ENCODE measurements at places on chromosomes 12 and 14.

- ATAC-seq, result no peak
These were observed 22.6 kb upstream of the IRF2BPL start for GRCh38 chr14:77051116-77051515.

DNA sequence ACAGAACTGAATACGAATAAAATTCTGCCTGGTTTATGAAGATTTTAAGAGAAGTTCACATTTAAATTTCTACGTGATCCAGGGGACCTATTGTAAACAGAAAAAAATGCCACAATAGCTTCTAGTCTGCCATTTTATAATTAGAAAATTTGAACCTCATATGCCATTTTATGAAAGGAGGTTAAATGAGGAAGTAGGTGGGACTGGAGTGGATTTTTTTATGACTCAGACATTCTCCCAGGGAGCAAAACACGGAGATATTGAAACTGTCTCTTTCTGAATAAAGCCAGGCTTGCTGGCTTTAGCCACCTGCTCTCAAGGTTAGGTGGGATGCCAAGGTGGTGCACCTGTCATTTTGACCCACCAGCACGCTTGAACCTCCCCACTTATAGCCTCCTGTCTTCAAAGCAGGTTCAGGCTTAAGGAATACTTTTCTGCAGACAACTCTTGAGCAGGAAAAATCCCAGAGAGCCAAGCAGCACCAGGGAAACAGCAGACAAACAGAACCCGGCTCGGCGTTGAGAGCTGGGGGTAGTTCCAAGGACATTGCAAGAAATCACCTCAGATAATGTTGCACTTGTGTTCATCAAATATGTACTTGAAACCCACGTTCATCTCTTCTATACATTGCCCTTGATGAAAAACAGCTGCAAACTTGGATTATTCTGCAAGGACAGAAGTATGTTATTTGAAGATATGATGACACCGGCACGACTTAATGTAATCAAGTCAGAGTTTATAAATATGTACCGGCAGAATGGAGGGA is 203.7 kb downstream of the PPM1H start:
- ATAC-seq, result no peak

DNA sequence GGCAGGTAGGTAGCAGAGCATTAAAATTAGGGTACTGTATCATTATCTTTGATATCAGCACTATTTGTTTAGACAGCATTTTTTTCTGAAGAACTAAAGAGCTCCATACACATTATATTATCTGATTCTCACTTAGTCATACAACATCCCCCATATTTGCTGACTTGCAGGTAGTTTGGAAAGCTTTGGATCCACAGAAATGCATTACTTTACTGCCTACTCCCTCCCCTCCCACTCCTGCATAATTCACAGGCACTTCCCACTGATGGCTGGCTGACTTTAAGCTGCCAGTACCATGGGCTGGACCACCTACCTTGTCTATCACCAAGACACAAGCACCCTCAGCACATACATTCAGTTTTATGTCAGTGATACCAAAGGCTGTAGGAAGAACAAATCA is 110.4 kb downstream of the SLC8A3 start:
- no peak for ATAC-seq

- no peak for ATAC-seq
These were observed 218.1 kb downstream of the KSR2 start for GRCh38 chr12:117750657-117751056.

DNA sequence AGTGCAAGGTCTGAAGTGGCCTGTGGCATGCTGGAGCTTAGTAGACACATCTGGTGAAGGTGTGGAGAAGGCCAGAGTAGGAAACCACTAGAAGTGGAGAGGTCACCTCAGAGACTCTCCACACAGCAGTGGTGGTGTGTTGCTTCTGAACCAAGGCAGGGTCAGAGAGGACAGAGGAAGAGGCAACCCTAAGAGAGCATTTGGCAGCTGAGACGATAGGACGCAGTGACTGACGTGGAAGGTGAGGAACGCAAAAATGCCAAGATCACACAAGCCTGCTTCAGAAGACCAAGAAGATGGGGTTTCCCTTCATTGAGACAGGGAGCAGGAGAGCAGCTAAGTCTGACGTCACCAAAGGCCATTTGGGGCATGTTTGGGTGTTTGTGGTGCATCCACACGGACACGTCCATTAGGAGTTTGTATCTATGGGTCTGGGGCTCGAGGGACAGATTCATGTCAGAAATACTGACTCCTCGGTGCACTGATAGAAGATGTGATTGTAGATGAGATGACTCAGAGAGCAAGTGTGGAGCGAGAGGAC is 338.1 kb downstream of the CACNA1C start:
- ATAC-seq, result no peak

- no peak for ATAC-seq
These were observed 26.4 kb downstream of the KCNA5 start for GRCh38 chr12:5070090-5070489.

DNA sequence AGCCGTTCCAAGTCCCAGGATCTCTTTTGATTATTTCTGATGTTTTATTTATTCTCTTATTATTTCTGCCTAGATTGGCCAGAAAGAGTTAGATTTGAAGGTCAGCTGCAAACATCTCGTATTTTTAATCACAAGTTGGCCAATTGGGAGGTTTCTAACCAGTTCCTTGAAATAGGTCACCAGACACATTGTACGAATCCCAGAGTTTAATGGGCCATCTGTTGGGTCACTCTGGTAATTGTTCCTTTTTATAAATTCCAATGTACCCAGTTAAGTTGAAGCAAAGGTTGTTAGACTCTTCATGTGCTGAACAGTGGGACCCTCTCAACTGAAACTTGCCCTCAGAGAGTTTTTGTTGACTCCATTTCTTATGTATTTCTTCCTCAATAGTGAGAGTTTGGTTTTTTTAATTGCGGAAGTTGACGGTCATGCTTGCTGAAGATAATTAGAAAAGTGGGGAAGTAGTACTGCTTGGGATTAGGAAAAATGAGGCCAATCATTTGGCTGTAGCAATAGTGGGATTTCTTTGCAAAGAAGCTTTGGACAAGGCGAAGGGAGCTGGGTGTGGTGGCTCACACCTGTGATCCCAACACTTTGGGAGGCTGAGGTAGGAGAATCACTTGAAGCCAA is 382.7 kb upstream of the RGS6 start:
- no peak for ATAC-seq

DNA sequence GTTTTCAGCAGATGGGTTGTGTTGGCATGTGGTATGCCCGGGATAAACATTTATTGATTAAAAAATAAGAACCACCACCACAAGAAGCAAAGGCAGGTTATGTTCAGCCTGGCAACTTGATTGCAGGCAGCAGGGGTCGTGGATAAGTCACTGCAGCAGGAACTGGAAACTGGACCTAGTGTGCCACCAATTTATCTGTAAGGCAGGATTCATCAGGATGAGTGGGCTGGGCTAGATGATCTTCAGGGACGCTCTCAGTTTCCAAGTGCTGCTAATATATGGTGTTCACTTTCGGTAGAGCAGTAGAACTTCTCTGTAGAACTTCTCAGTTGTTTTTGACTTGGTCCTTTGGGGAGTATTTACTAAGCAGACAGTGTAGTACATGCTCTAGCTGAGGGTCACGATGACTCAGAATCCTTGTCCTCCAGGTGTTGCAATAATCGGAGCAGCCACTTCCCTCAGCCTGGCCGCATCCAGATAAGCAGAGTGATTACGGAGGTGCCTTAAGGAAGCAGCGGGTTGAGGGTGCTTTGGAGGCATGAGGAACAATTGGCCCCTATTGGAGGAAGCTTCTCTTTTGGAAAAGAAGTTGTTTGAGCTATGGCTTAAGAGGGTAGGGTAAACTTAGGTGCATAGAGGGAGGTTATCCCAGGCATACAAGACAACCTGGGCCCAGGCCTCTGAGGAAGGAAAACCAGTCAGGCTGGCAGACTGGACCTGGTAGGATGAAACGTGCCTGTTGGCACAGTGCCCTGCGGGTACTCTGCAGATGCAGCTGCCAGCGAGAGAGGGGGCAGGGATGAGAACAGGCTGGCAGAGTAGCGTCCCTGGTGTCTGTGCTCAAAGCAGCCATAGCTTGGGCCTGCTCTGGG is 104.0 kb downstream of the GPR135 start:
- no peak for ATAC-seq

DNA sequence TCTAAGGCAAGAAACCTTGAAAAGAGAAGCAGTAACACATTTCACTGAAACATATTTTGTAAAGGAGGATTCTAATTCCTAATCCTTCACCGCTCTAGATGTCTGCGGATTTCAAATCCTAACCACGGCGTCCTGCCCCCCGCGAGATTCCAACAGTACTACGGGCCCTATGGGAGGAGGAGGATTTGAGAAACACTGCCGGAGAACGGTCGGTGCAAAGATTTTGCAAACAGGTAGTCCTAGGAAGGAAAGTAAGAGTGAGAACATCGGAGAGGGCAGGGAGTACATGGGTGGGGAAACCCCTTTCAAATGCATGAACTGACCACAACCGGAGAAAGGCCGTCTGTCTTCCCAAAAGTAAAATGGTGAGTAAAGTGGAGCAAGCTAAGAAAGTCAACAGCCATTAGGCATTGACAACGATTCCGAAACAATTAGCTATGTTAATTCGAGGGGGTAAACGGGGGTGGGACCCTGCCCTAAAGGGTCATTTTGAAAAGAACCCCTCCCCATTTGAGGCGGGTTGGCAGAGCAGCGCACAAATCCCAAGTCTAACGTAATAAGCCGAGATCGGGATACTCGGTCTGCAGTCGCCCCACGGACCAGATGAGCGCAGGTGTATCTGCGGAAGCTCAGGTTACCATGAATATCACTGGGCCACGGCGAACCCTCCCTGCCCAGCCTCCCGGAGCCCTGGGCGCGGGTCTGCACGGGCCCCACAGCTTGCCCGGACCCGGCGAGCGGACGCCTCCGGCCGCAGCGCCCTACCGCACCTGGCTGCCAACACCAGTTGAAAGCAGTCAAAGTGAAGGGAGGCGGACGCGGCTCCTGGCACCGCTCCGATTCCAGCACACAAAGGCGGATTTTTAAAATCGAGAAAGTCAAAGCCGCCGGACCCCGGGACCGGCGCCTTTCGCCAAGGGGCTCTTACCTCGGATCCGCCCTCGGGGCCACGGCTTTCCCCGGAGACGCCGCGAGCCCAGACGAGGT is 662 bp downstream of the EPS8 start:
- ATAC-seq, result peak; percentile 14

DNA sequence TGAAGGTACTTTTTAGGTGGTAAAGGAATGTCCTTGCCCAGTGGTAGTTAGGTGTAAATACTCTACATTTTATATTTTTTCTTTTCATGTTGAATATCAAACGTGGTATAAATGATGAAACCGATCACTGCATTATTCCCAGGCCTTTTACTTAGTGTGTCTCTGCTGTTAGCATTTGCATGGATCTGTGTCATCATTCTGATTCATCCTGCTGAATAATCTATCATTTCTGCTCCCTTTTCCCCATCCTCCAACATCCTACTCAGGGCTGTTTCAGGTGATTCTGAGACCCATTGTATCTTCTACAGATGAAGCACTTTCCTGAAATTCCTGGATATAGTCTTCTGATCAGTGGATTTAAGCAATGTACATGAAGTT is 61.0 kb upstream of the PTHLH start:
- no peak for ATAC-seq

DNA sequence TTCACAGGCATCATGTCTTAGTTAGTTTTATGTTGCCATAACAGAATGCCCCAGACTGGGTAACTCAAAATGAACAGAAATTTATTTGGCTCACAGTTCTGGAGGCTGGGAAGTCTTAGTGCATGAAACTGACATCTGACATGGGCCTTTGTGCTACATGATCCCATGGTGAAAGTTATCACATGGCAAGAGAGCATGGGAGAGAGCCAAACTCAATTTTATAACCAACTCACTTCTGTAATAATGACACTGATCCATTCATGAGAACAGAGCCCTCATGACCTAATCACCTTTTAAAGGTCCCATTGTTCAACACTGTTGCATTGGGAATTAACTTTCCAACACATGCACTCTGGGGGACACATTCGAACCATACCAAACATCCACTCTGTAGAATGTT is 1015.1 kb downstream of the DIO2 start:
- ATAC-seq, result no peak

DNA sequence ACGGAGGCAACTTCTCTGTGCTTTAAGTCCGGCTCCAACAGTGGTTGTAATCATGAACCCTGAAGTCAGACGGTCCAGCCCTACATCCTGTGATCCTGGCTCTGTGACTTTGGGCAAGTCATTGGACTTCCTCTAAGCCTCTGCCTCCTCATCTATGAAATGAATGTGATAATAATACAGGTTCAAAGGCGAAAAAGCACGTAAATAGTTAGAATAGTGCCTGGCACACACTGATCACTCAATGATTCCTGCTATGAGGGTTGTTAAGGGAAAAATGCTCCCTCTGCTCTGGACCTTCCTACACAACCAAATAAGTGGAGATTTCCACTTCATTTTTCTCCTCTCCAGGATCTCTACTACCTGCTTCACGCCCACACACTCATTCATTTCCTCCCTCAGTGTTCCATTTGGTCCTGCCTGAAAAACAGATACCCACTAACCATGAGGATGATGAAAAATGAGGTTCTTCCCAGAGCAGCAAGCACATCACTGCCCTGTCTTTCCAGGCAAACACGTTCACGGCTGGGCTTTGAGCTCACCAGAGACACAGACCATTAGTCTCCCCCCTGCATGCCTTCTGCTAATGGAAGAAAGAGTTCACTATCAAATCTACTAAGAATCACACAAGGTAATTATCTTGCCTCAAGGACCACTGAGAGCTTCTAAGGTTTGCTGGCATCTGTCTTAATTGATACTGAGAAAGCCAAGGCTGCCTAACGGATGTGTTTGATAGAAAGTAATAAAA is 13.2 kb downstream of the NUAK1 start:
- no peak for ATAC-seq

GRCh38 chr12:128644664-128645296 is 179.0 kb downstream of the SLC15A4 start:
- no peak for ATAC-seq

GRCh38 chr14:65252482-65253255 is 150.4 kb upstream of the MAX start:
- no peak for ATAC-seq

DNA sequence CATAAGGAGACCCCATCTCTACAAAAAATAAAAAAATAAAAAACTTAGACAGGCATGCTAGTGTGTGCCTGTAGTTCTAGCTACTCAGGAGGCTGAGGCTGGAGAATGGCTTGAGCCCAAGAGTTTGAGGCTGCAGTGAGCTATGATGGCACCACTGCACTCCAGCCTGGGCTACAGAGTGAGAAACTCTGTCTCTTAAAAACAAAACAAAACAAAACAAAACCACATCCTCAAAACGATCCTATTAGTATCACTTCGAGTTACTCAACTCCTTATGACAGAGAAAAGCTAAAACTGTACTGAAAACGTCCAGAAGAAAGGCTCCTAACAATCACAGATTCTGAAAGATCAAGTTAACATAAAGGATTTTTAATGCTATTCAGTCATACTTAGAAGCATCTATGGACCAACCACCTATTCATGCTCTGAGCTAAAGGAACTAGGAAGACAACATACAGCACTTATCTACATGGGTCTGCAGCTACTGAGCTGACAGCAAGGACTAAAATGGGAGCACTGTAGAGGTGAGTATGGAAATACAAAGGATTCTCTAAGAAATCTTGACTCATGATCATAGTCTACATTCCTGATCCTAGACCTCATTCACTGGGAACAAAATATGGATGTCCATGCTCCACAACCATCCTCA is 75.3 kb upstream of the DUSP6 start:
- ATAC-seq, result peak; percentile 59

All from activated CD4-positive, CD25-positive, alpha-beta regulatory T cell treated with anti-CD3 and anti-CD28 coated beads, Interleukin-2, amount 50 U/mL, for 24 hours (primary cell).